ENCODE measurements at places on chromosomes 11 and 22.

DNA sequence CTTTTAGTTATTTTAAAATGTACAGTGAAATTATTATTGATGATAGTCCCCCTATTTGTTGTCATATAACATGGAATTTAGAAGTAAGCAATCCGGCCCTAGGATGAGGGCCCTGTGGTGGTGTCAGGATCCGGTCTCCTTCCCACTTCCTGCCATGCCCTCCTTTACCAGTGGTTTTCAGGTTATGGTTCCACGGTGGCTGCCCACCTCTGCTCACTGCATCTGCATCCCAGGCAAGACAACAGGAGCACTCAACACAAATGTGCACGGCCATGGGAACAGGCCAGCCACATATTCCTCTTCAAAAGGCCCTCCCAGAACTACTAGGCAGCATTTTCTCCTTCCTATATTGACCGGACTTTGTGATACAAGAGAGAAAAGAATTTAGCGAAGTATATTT lies 1007.2 kb downstream of the TBC1D22A start:
- DNase-seq = no peak

GRCh38 chr11:44219830-44220796 lies 89.8 kb downstream of the ALX4 start:
- no peak for DNase-seq

- DNase-seq = no peak
Measured at GRCh38 chr11:133948711-133949110, 8.1 kb downstream of the IGSF9B start.

DNA sequence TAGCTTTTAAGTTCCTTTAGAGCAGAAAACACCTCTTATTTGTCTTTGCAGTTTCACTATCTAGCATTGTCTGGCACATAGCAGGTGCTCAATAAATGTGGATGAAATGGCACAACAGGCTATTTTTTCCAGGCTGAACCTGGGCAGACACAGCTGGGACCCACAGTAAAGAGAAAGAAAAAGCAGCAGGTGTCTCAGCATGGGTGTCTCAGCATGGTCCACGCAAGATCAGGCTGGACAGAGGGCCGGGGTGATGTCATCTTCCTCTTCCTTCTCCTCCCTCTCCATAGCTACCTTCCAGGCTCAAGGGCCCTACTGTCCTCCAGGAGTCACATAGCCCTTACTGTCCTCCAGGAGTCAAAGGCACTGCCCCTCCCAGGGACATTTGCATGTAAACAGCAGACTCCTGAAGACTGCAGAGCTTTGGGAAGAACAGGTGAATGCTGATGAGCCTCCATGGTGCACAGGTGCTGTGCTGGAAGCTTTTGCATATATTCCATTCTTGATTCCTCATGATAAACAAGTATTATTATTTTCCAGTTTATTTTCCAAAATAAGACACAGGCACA lies 65.2 kb downstream of the DSCAML1 start:
- DNase-seq = no peak

DNA sequence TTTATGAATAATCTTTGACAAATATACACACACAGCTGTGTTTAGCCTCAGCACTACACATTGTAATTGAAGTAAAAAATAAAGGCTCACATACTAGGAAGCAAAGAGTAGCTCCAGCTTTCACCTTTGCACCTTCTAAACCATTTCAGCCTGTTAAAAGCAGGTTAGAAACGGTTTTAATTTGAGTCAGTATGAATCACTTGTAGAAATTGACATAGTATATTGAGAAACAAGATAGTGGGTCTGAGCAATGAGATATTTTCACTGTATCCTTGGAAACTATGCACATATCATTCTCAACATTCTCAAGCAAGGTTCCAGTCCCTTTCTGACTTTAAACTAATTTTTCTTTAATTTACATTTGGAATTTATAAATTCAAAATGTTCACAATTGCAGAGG lies 380.3 kb downstream of the AASDHPPT start:
- DNase-seq = no peak

GRCh38 chr11:1202154-1202775 lies 20.6 kb upstream of the MUC5B start:
- no peak for DNase-seq

GRCh38 chr22:46008291-46008690 lies 31.3 kb upstream of the WNT7B start:
- no peak for DNase-seq

DNA sequence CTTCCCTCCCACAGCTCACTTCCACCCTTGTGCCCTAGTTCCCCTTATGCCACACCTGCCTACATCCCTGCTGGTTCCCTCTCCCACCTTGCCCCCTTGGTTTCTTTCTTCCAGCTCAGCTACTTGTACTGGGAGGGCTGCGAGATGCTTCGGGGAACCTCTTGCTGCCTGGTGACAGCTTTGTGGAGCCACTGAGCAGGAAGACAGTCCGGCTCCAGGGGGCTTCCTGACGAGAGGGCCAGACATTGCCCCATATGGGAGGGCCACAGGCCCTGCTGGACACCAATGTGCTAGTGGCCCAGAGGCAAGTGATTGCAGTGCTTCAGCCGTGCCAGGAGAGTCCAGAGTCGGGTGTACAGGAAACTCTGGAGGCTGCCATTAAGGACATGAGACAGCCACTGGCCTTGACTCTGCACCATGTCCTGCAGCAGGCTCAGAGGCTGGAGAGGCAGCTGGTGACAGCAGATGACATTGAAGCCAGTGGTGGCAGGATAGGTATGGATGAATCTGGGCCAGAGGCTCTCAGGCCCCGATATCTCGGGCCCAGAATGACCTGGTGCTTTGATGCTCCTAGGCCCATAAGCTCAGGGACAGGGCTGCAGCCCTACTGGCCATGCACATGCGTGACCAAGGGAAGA lies 54.3 kb downstream of the BTG4 start:
- no peak for DNase-seq

GRCh38 chr11:10305262-10305963 lies 540 bp downstream of the ADM start:
- peak; percentile 29 for DNase-seq

DNA sequence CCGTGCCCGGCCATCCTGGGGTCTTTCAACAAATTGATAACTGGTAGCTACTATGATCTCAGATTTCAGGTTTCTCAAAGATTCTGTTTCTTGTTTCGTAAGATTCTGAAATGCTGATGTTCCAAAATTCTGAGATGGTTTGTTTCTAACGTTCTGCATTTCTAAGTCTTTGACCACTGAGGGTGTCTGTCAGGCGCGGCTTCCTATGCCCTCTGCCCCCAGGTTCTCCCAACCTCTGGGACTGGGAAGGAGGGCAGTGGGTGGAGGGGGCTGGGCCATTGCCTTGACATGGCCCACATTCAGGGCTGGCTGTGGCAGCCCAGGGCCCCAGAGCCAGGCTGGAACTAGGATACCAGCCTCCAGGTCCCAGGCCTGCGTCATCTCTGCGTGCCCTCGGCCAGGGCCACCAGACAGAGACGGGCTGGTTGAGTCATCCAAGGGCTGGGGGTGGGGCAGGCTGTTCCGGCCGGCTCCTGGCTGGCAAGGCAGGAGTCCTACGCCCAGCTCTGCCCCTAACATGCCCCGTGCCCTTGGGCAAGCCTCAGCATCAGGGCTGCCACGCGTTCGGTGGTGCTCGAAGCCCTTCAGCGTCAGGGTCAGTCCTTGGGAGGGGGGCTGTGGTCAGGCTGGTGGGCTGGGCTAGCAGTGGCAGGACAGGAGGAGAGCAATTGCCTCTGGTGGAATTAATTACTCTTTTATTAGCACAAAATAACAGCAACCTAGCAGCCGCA lies 5.2 kb downstream of the TMEM134 start:
- no peak for DNase-seq

GRCh38 chr22:29772170-29772641 lies 5.0 kb downstream of the UQCR10 start:
- no peak for DNase-seq
